Effector memory CD8-positive, alpha-beta T cell (primary cell): ENCODE measurements at places on chromosomes 4 and X.

GRCh38 chrX:130125091-130125874 lies 15.0 kb upstream of the ELF4 start:
- no peak for DNase-seq

DNA sequence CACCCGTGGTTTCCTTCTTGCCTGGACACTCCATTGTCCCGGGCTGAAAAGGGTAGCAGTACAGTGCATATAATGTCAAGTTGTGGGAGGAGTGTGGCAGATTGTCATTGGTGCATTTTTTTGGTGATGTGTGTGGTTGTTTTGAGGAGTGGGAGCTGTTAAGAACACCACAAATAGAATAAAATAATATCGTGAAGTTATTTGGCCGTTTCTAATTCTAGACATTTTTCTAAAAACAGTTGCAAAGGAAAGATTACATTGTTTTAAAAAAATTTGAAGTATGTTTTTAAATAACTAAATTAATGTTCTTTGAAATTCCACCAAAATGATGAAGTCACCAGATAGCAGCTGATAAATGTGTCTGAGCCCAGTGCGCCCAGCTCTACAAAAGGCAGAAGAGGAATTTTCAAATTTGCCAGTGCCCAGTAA lies 1.3 kb downstream of the PKD2 start:
- no peak for DNase-seq

DNA sequence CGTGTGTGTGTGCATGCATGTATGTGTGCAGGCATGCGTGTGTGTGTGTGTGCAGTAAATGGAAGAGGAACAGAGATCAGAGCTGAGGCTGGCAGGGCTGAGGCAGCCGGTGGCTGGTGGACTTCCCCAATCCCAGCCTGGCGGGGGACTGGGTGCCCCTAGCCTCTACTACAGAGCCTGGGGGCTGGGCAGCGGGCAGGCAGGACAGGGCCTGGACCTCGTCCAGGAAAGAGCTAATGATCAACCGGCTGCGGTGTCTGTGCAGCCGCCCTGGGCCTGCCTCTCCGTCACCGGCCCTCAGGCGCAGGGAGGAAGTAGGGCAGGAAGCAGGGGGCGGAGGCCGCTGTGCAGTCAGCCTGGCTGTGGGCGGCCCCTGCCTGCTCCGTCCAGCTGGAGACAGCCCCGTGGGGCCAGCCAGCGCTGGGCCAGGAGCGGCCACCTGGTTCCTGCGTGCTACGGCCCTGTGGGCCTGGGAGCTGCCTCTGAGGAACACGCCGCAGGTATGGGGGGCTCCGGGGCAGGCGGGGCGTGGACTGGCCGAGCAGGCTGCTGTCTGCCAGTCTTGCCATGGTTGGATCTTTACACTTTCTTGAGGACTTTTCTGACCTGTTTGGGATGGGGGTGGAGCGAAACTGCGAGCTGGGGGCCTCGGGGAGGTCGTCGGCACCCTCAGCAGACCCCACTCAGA lies at the start of gene SH3TC1:
SH3TC1 (plus strand) TSS at position 385 of the 688 bp plus-strand sequence. CDS start 5,905 bp downstream, outside the sequence.
- DNase-seq, result peak; percentile 46

- no peak for DNase-seq
Measured at GRCh38 chrX:74187211-74187610, 116.8 kb upstream of the ZCCHC13 start.

DNA sequence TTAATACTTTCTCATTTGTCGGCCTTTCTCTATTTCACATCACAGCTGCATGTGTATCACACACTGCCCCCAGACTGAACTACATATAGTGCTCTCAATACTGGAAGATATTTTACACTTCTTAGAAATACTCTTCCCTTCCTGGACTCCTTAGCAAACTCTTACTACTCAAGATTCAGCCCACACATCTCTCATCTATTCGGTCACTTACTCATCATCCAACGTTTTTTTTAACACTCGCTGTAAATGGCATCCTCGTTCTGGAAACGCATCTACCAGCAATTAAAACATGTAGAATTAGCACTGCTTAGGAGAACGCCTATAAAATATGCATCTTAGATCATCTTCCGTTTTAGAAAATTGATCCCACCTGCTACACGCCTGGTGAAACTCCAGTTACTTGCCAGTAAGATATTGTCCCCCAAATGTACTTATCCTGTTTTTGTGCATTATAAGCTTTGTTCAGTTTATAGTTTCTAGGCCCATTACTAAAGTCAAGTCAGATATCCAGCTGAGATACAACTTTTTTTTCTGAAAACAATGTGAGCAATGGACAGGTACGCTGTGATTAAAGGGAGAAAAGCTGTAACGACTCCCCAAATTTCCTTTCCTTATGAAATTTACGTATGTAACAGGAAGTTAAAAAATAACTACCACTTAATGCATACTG lies 1.0 kb downstream of the LRP2BP start:
- DNase-seq, result no peak

DNA sequence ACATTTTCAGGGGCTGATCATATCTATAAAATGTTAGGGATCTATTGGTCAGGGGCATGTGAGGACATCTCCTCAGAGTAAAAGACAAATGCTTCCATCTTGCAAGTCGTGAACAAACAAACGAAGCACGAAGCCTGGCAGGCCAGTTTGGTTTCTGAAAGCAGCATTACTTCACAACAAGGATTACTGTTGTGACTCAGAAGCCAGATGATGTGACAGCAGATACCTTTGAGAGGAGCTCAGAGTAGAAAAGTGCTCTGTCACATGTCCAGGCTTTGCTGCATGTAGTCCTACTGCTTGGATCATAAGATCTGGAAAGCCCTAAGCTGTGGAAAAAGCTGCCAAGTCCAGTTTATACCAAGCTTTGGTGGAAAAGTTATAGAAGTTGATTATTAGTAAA lies 1827.2 kb downstream of the ARAP2 start:
- no peak for DNase-seq

- DNase-seq, result no peak
Measured at GRCh38 chr4:122845760-122846159, 19.1 kb downstream of the FGF2 start.

DNA sequence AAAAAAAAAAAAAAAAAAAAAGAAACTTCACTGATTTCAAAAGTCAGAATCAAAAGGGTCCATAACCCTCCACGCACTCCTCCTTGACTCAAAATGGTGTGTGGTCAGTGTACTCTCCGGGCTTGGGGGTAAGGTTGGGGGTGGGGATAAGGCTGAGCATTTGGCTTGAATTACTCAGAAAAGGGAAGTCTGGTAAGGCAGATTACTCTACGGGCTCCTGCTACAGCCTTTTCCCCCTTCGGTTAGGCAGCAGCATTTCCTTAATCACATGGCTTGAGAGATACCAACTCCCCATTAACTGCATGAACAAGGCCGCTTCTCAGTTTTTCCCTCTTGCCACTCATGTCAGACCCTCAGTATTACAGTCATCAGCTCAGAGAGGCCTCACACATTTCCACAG lies 135.4 kb upstream of the DUSP21 start:
- no peak for DNase-seq

DNA sequence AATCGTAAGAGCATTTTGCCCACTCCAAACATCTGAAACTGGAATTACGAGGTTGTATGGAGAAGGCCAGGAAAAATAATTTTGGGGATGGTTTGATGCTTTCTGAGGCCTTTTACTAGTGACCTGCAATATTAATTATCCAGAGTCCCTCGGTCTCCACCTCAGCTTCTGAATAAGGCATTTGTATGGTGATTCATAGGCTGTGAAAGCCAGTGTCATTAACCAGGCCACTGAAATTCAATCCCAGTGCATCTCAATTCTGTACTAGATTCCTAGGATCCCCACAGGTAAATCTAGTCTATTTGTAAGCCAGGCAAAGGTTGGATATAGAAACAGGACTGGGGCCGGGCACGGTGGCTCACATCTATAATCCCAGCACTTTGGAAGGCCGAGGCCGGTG lies 135.4 kb upstream of the RBPJ start:
- no peak for DNase-seq

GRCh38 chr4:53015681-53016080 lies 153.6 kb downstream of the RASL11B start:
- DNase-seq, result no peak

DNA sequence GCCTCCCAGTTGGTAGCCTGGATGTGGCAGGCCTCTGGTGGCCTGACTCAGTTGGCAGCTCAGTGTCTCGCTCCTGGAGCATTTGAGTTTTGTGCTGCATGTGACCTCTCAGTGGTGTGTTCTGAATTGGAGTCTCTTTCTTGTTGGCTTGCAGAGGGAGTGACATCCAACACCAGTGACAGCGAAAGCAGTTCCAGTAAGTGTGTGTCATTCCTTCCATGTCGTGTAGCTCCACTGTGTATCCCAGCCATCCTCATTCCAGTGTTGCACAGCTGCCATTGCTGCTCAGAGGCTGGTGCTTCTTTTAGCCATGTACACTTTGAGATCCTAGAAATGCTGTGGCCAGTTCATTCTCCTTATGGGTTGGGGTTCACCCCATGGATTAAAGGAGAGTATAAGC lies 52.4 kb downstream of the DLG3 start:
- no peak for DNase-seq

GRCh38 chr4:22708961-22709360 lies 16.2 kb downstream of the GBA3 start:
- DNase-seq, result no peak

DNA sequence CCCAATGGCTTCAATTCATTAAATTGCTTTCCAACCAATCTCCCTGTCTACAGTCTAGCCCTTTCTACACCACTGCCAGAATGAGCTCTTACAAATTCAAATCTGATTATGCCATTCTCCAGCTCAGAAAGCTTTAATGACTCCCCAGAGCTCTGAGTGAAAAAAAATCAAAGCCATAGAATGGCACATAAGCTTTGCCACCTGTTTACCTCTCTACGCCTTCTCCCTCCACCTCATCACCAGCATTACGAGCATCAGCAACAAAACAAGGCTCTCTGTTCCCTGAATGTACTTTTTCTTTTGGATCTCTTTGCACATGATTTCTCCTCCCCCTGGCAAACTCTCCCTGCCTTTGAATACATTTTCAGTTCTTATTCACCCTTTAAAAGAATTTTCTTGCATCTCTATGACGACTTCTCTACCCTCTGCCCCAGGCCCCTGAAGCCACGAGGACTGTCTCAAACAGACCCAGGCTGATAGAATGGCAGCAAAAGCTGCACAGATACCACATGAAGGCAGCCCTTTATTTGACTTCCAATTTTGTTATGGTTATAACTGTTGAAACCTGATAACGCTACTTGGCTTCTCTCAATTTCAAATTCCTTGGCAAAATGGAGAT lies 516.0 kb downstream of the PCDH7 start:
- DNase-seq, result no peak

GRCh38 chrX:39445336-39445735 lies 644.1 kb downstream of the MID1IP1 start:
- DNase-seq, result peak; percentile 1

- DNase-seq, result no peak
Measured at GRCh38 chrX:118978451-118978850, 4.0 kb downstream of the LONRF3 start.

- no peak for DNase-seq
Measured at GRCh38 chrX:40834225-40834624, 98.9 kb upstream of the MED14 start.

DNA sequence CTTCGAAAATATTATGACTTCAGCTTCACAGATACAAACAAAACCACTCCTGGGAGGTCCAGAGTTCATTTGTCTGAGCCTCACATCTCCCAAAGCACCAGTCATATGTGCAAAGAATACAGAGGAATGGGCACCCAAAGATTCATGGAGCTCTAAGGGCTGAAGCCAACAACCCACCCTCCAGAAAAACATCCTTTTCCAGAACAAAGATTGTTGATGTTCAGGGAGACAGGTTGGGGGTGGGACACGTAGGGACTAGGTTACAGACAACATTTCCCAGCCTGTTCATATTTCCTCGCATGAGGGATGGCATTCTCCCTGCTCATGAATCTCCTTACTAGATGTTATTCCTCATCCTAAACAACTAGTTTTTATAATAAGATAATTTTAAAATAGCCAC lies 71.2 kb downstream of the METTL14 start:
- DNase-seq, result no peak

DNA sequence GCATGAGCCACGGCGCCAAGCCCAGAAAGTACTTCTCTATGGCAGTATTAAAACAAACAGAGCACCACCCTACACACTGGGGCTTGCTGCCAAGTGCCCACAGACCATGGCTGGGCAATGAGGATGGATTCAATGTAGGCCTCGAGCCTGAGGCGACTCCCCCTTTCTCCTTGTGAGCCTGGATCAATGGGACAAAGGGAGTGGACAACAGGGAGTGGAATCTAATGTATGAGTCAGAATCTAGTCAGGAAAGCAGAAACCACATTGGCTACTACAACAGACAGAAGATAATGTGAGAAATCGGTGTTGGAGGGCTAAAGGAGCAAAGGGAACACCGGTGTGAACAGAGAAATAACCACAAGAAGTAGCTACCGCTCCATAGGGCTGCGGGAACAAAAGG lies 37.7 kb upstream of the OCIAD2 start:
- no peak for DNase-seq

DNA sequence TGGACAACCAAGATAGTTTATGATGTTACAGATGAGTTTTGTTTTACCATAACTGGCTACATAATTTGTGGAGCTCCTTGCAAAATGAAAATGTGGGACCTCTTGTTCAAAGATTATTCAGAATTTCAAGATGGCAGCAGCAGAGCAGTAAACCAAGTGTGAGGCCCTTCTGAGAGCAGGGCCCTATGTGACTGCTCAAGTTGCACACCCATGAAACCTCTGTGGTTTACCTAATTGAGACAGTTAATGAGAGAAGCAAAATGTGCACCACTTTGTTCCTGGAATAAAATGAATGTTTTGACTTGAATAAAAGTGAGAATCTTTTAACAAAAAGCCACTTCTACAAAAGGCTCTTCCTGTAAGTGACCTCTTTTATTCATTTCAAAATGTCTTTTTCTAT lies 519.2 kb downstream of the RPA4 start:
- no peak for DNase-seq

DNA sequence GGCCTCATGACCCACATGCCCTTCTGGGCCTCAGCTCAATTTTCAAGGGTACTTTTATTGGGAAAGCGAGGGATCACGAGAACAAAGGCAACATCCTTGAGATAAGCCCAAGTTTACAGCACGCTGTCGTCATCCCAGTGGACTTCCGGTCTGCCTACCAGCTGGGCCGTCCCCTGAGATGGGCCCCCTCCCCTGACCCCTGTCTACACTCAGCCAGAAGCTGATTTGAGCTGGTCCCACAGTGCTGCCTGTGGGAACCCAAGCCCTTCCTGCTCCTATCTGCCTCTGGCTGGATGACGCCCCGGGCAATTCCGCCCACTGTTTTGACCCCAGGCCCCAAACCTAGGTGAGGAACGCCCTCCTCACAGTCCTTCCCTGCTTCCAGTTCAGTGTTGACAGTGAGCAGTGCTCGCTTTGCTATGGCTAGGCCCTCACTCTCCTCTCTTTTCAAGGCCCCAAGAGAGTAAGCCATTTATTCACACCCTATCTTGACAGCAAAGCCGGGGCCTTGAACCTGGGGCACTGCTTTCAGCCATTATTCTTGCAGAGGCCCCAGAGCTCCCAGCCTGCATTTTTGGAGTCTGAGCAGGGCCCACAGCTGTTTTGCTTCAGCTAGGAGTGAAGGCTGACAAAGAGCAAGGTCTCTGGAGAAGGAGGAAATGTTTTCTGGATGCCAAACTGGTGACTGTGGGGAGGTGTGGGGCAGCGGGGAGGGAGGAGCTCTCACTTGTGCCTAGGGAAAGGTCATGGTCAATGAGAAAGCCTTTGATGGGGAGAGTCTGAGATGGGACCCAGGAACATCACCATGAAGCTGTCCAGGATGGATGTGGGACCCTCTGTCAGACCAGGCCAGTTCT lies 164.6 kb upstream of the BCOR start:
- no peak for DNase-seq

- no peak for DNase-seq
Measured at GRCh38 chrX:36986231-36986630, 21.9 kb upstream of the FAM47C start.

GRCh38 chr4:15149234-15149838 lies 147.1 kb downstream of the CPEB2 start:
- no peak for DNase-seq

- DNase-seq, result no peak
Measured at GRCh38 chr4:163378661-163379060, 35.0 kb downstream of the NPY5R start.
